ENCODE measurements at places on chromosomes 6 and 20.

DNA sequence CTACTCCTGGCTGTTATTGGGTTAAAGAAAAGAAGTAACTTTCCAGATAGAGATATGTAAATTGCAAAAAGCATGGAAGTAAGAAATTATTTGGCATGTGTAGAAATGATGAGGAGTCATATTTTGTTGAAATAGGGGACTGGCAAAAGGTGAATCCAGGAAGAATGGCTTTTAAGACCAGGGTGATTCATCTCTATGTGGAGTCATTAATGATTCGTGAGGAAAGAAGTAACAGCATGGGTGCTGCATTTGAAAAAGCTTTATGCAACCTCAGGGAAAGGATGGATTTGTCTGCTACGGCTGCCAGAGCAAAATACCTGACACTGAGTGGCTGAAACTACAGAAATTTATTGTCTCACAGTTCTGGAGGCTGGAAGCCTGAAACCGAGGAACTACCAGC, 14.8 kb upstream of the SYNE1 start:
- DNase-seq, result no peak

- no peak for DNase-seq
Measured at GRCh38 chr6:82017288-82017687, 230.3 kb downstream of the IBTK start.

DNA sequence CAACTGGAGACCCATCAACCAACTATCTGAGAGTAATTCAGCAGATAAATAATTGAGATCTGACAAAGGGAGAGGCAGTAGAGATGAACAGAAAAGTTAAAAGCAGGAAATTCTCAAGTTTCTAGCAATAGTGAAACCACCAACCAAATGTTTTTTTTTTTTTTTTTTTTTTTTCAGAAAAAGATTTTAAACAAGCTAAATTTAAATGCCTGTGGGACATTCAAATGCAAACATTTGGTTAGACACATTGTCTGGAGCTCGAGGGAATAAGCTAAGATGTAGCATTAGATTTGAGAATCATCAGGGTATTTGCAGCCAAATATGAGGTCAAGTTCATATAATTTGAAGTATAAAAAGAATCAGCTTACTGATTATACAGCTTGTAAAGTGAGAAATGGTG, 16.4 kb downstream of the RANBP9 start:
- no peak for DNase-seq

DNA sequence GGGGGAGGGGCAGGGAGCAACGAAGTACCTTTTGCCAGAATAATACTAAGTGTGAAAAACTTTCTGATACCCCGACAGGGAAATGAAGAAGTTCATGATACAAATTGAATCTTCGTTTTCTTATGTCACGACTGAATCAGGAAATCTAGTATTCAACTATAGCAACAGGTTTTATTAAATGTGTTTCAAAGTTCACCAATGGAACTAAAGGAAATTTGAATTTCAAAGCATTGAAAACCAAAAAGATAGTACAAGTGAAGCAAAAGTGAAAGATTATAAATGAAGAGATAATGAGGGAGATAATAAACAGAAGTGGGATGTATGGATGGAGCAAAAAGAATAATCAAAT, 333.2 kb downstream of the ADGRB3 start:
- DNase-seq, result no peak

- DNase-seq, result no peak
Measured at GRCh38 chr6:80227545-80228105, 121.2 kb downstream of the BCKDHB start.

GRCh38 chr6:32298632-32299336, 72.9 kb downstream of the TSBP1 start:
- no peak for DNase-seq

GRCh38 chr6:34705241-34705640, 8.7 kb upstream of the ILRUN start:
- DNase-seq, result no peak

DNA sequence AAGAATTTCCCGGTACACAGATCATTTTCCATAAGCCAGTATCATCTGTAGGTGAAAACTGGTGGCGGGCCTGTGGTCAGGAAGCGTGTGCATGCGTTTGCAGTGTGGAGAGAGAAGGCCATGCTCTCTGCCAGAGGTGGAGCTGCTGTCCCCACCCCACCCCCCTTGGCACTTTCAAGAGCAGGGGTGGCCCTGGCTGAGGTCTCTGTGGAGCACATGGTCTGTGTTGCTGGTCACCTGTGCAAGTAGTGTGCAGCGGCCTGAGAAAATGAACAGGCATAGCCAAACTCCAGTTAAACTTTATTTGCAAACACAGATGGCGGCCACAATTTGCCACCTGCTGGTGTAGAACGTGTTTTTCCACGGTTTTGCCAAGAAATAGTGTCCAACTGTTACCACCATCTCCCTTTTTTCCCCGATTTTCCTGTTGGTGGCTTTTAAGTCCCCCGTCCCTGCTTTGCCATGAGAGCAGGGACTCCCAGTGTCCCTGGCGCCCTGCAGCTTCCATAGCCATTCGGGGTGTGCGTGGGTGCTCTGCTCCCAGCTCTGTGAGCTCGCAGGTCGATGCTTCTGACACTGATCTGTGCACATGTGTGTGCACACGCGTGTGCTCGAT, 2.5 kb downstream of the ADRM1 start:
- DNase-seq, result no peak

GRCh38 chr20:52004715-52005114, 186.9 kb downstream of the ZFP64 start:
- no peak for DNase-seq

GRCh38 chr6:83824388-83824801, 28.8 kb upstream of the RIPPLY2 start:
- no peak for DNase-seq

GRCh38 chr6:40432982-40433381, 154.2 kb downstream of the LRFN2 start:
- DNase-seq, result no peak

DNA sequence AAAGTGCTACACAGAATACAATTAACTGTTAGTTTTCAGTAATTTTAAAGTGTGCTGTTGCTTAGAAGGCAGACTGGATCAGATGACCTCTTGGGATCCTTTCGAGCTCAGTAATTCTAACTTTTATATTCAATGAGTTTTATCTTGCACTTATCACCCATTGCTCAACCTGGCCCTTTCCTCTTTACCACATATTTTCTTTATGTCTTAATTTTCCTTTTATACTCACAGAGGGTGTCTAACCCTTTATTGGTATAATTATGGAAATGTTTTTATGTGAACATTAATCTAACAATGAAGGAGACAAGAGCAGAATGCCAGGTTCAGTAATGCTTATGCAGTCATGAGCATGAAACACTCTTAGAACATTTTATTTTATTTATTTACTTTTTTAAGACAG, 39.7 kb upstream of the CARMIL1 start:
- no peak for DNase-seq

GRCh38 chr6:91317984-91318383, 731.1 kb upstream of the MAP3K7 start:
- no peak for DNase-seq

DNA sequence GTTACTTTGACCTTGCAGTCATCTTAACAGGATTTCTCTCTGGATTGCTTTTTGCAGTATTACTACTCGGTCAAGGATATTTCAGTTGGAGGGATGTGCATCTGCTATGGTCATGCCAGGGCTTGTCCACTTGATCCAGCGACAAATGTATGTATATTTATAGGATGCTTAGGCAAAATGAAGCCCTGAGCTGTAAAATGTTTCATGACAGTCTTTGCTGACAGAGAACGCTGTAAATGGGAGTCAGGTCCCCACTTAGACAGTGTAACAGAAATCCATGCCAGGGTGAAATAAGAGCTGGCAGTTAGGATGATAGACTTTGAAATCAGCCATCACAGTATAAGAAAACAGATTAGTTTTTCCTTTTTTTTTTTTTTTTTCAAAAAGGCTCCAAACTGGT, 264.0 kb downstream of the LAMA2 start:
- no peak for DNase-seq

DNA sequence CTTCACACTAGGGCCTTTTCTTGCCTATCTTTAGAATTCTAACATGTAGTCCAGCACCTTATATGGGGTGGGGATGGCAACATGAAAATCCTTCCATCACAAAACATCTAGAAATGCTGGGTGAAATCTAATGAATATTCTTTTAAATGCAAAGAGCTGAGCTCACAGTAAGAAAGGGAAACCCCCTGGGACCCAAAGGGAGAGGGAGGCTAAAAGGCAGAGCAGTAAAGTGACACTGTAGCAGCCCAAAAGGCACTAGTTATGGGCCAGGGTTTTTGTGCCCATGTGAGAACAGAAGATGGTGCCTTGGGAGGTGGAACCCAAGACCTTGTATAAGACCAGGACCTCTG, 66.7 kb downstream of the TRAM2 start:
- no peak for DNase-seq

GRCh38 chr20:4519534-4519933, 202.2 kb upstream of the PRND start:
- DNase-seq, result no peak

GRCh38 chr6:68975064-68975463, 340.0 kb downstream of the ADGRB3 start:
- no peak for DNase-seq

DNA sequence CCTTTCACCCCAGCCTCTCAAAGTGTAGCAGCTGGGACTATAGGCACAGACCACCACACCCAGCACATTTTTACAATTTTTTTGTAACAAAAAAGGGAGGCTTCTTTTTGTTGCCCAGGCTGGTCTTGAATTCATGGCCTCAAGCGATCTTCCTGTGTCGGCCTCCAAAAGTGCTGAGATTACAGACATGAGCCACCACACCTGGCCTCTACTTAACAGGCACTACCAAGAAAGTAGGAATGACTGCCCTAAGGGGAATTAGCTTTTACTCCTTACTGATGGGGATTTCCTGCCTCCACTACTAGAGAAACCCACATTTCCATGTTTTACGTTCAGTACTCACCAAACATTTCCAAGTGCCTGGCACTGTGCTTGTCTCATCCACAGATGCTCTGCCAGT, 109.6 kb downstream of the CARMIL1 start:
- DNase-seq, result no peak

GRCh38 chr6:106829451-106829850, 145.1 kb downstream of the CD24 start:
- DNase-seq, result no peak

DNA sequence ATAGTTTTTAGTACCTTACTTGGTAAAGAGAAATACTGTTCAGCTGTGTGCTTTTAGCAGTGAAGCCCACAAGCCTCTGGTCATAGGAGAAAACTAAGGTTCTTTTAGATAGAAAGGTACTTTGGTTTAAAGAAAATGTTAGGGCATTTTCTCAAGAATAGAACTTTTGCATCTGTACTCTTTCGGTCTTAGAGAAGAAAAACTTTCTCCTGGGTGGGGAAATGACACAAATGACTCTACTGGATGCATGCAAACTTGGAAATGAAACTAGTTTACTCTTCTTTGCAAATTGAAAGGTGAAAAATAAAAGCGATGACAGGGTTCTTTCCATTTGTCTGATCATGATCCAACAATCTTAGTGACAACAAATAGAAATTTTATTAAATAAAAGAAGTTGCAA, 2.1 kb upstream of the TMEM217 start:
- DNase-seq, result no peak

GRCh38 chr6:161418463-161418945, 144.6 kb upstream of the AGPAT4 start:
- no peak for DNase-seq

DNA sequence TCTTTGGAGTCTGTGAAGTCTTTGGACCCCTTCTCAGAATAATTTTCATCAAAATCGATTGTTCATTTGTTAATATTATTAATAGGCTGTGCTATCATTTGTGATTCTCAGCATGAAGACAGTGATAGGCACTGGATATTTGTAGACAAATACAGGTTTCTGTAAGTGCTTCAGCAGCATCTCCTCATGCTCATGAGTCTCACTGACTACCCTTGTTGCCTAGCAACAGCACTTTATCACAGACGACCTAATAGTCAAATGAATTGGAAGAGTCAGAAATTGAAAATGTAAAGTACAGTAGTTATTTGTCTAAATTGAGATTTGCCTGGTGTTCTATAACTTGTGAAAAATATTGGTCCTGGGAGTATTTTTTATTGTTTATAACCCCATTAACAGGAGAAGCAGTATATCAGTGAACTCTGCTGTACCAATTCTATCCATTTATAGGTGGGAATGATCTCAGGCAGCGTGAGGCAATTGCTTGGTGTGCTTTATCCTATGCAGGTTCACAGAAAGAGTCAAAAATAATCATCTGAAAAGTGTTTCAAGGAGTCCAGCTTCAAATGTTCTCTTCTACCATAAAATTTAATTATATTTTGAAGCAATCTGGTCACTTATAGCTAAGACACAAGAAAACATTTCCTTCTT, 684.6 kb downstream of the RFPL4B start:
- no peak for DNase-seq

GRCh38 chr20:52601295-52601971, 370.7 kb upstream of the TSHZ2 start:
- no peak for DNase-seq

GRCh38 chr20:44411020-44411756, 55.7 kb downstream of the HNF4A start:
- no peak for DNase-seq

DNA sequence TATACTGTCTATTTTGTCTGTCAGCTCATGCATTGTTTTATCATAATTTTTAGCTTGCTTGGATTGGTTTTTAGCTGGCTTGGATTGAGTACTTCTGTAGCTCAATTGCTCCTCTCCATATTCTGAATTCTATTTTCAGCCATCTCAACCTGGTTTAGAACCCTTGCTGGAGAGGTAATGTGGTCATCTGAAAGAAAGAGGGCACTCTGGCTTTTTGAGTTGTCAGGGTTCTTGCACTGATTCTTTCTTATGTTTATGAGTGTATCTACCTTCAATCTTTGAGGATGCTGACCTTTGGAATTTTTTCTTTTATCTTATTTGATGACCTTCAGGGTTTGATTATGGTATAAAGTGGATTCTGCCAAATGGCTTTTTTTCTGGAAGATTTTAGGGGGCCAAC, 632.7 kb upstream of the ID4 start:
- DNase-seq, result no peak

DNA sequence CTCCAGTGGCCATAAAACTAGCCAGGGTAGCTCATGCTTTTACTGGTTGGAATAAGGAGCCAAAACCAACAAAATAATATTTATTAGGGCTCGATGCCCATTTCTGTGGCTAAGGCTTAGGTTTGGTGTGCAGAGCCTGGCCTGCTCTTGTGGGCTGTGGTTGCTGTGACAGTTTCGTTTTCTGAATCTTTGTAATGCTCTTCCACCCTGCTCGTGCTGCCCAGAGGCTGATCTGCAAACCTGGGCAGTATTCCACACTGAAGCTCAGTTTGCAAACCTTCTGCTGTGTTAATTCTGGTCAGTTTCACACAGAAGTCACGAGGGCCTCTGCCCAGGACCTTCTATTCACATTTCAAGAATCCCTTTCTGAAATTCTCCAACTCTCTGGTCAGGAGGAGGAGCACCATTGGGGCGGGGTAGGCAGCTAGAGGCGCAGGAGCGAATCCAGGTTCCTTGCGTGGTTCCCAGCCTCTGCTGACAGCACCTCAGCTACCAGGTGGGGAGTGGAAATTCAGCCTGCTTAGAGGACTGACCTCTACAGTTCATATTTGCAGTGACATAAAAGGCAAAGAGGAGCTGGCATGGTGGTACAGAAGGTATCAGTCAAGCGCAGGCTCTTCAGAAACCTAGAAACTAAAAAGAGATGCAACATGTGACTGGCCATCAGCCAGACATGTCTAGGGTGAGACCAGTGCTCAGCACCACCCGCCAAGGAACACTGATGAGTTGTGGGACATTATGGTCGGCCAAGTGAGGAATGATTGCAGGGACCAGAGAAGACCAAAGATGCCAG, 14.3 kb upstream of the C20orf144 start:
- DNase-seq, result no peak

All from CD4-positive, alpha-beta T cell (primary cell).